ENCODE measurements at places on chromosomes 1 and 21.

DNA sequence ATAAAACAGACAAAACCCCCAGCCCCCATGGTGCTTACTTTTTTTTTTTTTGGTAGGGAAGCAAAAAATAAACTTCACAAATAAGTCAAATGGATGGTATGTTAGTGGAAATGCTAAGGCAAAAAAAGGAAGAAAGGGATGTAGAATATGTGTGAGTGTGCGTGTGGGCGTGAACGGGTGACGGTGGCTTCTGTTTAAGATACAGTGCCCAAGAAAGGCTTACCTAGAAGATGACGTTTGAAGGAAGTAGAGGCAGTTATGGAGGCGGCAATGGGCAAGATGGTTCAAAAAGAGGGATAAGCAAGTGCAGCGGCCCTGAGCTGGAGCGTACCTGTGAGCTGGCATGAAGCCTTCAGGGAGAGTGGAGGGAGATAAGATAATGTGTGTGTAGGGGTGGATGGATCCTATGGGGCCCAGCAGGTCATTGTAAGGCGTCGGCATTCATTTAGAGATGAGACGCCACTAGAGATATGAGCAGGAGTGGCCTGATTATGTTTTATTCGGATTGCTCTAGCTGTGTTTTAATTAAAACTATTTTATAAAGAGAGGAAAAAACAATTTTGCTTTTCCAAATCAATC, 19.9 kb downstream of the LEPR start:
- no peak for DNase-seq

- no peak for DNase-seq
These were observed 1.8 kb downstream of the ATP2B4 start for GRCh38 chr1:203628201-203629015.

GRCh38 chr1:168148916-168149315, 12.2 kb upstream of the GPR161 start:
- no peak for DNase-seq

GRCh38 chr1:214425716-214426425, 125.5 kb downstream of the PTPN14 start:
- no peak for DNase-seq
